Muscle of arm (tissue), 14 donors: ENCODE measurements at places on chromosomes 2 and 18. TPM values are rescaled to one million over a fixed set of nuclear protein-coding genes. Genes with fewer than 3 reads are reported as not detected.

The INHBB gene
- 0.48 TPM for polyA plus RNA-seq

DNA sequence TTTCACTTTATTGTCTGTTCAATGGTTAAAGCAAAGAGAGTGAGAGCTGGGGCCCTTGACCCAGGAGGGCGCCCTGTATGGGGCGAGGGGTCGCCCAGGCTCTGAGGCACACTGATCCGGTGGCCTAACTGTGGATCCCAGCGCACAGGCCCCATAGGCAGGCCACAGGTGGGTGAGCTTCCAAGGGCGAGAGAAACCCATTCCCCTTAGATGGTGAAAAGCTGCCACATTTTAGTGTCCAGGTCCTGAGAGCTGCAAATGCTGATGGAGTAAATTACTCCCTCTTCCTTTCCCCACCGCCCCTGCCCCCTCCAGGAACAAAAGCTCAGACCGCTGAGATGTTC, 5.9 kb upstream of the DLX2 start:
- DNase-seq: no peak

DNA sequence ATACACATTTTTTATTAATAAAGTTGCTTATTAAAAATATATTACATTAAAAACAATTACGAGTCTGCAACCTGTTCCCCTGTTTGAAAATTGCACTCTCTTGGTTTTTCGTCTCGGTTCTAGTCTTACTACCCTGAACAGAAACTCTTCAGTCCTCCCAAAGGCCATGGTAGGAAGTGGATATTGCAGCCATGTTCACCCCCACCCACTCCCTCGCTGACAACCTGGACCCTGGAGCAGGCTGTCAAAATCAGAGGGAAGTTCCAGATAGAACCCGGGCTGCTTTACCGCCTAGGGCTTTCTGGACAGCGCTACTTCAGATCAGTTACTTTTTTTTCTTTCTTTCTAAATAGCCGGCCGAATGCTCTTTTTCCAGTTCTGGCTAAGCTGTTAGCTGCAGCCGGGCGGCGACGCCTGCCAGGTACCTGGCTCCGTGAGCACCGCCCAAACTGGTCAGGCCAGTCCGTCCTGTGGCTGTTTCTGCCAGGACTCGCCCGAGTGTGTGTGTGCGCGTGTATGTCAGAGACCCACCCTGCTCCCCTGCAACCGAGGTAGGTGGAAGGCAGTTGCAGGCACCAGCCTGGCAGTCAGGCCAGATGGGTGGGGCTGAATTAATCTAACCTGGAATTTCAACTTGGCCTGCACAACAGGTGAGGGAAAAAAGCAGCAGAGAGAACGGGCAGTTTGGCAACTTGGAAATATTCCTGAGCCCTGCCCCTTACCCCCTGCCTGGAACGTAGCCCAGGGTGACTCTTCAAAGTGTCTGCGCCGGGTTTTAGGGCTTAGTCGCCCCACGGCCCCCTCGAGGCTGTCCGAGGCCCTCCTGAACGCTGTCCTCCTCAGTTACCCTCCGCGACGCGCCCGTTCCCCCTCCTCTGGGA, 1.1 kb upstream of the TET3 start:
- DNase-seq: no peak

GRCh38 chr18:47953471-47953931, 23.0 kb upstream of the SMAD2 start:
- no peak for DNase-seq

DNA sequence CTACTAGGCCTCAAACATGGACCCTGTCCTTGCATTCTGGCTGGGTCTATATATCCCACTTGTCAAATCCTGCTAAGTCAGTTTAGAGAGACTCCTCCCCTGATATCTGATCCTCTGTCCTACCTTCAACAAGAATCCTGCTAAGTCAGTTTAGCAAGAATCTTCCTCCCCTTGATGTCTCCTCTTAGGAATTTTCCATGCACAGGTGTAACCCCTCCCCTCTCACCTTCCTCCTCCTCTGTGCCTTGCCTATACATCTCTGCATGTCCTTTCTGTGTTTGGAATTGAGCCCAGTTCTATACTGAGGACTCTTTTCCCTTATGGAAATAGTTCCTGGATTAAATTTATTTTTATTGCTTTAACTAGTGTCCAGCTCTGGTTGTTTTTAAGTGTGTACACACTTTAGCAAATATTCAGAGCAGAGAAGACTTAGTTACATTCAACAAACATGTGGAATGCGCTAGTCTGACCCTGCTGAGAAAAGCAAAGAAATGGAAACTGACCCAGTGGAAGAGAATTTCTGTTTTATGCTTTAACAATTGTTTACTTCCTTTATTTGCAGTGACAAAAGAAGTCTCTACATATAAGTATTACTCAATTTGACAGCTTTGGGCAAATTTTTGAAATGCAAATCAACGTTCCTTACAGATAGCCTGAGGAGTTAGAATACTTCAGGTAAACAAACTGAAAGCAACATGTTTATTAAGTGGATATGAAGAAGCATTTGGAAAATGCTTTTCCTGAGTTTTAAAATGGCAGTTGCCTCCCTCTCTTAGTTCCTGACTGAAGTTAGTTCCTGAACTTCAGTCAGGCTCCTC, 80.6 kb downstream of the RIT2 start:
- no peak for DNase-seq

DNA sequence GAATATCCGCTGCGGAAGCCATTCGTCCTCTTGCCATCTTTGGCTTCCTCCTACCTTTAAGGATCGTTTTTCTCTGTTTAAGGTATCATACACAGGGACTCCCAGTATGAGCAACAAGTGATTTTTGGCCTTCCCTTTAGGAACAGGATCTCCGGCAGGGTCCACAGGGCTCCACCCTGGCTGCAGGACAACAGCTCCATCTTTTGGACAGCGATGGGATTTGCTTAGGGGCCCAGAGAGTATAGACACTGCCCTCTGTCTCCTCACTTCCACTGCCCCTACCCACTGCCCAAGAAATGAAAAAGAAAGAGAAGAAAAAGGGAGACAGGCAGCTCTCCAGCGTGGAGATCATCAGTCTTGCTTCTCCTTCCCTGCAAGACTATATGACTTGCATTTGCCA, 224.5 kb downstream of the UXS1 start:
- no peak for DNase-seq

DNA sequence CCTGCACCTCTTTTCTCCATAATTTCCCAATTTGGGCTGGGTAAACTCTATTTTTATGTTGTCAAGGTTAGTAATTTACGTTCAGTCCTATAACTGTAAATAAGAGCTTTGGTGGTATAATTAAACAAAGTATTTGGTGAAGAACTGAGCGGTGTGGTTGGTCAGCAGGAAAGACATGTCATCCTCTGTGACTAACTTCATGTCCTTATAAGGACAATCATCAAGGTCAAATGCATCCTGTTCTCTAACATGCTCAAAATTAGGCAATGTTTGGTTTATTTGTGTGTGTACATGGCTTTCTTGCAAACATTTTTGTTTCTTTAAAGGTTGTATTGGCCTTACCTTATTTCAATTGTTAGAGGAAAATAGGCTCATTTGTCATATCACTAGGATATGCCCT, 121.5 kb upstream of the NABP1 start:
- DNase-seq: no peak

DNA sequence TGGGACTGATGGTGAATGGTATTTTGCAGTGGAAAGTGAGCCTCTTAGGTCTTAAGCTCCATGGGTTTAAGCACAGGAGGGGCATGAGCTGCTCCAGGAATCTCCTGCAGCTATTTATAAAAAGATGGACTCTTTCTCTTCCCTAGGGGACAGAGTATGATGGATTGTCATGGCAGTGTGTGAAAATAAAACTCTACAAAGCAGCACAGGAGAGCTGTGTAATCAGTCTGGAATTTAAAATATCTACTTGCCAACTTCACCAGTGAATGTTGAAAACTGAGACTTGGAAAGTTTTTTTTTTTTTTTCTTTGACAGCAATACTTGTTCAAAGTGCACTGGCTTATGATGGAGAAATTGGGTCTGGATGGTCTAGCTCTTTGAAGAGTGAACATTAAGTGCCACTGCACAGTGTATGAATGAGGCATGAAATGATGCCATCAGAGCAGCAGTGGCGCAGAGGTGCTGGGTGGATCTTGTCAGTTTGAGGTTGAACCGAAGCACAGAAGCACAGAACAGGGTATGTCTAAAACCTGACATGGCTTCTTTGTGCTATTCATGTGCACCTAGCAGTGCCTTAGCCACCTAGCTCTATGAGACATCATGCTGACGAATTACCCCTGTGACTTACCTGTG, 245.4 kb downstream of the PTPRM start:
- no peak for DNase-seq
